ENCODE measurements at places on chromosomes 12 and 14.

DNA sequence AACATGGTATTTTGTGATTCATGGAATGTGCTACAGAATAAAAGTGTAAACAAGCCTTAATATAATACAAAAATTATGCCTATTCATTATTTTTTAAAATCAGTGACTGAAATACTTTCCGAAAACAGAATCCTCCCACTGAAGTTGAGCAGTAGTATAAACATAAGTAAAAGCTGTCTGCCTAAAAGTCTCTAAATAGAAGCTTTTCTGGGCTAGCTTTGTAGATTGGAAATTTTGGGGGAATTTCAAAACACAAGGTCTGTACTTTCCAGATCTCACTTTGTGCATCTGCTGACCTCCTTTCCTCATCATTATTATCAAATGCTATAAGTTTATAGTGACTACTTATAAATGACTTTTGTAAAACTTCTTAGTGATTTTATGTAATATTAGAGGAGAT is 80.4 kb upstream of the TRHDE start:
- no peak for DNase-seq

DNA sequence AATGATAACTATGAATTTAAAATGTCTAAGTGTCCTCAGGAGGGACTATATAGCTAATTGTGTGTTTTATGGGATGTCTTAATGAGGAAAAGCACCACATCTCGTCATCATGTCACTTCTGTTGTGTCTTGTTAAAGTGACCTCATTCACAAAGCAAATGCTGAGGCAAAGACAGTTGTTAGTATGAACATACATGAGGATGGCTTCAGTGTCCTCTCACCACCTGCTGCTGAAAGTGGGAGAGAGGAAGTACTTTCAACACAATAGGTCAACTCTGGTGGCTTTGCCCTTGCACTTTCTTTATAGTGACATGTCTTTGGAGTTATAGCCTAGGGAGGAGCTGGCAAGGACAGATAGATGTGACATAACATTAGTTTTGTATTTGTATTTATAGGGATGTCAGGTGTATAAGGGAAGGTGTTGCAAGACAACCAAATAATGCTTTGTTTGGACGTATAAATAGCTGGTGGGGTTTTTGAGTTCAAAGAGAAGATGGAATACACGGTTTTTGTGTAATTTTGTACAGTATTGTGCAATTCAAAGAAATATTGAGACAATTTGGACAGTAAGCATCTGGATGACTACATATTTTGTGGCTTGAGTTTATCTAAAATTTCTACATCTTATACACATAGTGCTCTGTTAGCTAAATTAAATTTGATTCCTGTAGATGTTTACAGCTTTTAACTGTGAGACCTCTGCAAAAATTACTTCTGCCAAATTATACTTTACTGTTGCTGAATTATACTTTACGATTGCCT is 131.7 kb upstream of the ATP2B1 start:
- DNase-seq, result no peak

DNA sequence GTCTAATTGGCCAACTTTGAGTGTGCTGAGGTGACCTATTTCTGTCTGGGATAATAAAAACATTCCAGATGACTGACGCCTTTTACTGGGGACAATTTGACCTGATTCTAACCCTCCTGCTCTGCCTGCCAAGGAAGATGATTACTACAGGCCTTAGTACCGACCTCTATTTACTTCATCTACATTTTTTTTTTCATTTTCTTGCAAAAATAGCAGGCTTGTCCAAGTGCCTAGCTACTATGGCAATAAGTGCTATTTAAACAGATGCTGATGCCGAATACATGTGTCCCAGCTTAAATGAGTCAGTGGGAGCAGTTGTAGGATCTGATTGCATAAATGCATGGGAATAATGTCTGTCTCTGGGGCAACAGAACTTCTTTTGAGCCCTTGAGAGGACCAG is 254.3 kb downstream of the RGS6 start:
- no peak for DNase-seq

DNA sequence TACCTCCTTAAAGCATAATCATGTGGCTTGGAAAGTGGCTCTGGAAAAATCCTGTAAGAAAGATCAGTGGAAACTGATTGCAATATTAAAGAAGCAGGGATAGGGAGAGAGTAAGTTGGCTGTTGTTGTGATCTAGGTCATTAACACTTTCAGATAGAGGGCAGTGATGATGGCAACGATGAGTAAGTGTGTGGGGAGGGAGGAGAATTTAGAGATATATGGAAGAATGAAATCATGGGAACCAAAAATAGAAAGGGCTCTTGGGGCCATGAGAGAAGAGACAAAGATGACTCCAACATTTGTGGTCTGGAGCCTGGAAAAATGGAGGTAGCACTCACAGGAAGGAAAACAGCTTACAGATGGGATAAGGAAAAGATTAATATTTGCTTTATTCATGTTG is 23.3 kb downstream of the SNRPF start:
- no peak for DNase-seq

DNA sequence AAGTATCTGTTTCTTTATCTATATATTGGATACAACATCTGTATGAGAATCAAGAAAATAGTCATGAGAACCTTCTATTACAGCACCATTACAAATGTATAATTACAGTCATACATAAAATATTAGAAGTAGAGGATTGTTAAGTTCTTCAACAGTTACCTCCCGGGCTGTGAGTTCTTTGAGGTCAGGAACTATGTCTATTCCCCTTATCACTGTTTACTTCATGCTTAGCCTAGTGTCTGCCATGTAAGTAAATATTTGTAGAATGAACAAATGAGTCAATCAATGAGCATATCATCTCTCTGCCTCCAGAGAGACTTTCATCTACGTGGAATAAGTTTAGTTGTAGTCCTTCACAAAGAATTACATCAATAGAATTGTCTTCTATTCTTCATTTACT is 47.2 kb downstream of the PUS7L start:
- DNase-seq, result no peak

- no peak for DNase-seq
These were observed 572.8 kb upstream of the USP15 start for GRCh38 chr12:61687407-61687806.

DNA sequence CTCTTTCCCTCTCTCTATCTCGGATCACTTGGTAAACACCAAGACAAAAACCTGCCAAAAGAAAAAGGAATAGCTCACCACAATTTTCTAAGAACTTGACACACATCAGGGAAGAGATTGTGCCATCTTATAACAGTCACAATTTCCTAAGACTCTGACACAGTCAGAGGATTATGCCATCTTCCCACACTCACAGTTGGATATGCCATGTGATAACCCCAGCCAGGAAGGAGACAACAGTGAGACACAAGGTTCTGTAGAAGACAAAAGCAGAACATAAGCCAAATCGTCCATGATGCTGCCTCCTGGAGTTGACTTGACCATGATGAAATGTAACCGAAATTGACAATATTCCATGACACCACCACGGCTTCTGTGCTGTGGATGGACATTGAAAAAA is 2.8 kb upstream of the CLEC9A start:
- peak; percentile 91 for DNase-seq

DNA sequence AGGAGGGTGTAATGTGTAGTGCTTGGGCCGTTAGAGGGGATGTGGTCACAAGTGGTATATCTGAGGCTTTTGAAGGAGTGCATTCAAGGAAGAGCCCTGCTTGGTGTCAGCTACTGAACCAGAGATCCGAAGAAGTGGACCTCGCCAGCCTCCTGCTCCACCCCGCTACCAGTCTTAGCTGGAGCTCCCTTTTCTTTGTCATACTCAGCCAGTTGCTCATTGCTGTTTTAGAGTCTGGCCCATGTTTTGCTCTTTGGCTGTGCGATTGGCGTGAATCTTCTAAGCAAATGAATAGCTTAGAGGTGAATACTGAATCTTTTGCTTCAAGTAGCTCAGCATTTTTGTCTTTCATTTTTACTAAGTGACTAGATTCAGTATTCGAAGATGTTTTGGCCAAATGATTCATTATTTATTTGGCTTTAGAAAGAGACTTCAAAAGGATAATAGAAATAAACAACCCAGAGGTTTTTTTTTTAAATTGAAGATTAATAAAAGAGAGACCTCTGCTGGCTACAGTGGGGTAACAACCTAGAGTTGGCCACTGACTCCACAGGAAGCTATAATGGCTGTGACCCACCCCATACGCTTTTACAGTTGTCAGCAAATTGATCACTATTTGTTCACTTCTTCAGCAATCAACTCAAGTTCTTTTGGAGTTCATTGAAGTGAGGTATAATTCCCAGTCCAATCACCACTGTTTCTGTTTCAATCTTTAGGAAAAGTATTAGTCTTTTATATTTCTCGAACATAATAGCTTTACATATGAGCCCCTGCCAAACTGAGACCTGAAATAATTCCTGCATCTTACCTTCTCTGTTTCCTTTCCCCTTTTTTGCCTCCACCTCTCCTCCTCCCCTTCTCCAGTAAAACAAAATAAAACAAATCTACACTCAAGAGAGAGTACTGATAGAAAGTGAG is 19.9 kb downstream of the CDKN1B start:
- DNase-seq, result no peak

DNA sequence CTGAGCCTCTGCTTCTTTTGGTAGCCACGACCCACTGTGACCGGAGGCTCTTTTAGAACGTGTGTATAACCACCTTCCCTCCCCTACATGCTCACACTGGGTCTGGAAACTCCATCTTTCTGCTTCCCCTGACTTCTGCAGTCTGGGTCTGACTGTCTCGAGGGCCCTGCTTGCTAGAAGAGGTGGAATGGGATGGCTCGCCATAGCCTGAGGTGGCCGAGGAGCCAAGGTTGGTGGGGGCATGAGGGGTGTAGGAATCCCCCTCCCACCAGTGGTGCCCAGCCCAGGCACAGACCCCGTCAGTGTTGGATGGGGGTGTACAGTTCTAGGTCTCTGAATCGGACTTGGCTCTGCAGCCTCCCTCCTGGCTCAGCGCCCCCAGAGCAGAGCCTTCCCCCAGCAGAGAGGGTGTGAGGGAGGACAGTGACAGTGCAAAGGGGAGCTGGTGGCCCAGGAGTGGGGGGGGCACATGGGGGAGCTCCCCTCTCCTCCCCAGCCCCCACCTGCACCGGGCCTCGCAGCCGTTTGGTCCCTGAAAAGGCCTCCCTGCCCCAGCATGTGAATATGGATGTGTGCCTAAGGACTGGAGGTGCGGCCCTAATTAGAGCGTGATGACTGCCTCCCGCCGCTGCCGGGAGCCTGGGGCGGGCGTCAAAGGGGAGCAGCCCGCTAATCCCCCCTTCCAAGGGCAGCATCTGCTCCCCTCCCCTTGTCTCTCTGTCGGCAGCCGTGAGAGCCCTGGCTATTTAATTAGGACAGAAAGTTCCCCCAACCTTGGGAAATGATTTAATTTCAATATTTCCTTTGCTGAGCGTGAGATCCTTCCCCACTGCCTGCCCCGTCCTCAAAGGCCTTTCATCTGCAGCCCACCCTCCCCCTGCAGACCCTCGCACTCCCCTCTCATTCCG is 196.2 kb upstream of the C14orf180 start:
- no peak for DNase-seq

DNA sequence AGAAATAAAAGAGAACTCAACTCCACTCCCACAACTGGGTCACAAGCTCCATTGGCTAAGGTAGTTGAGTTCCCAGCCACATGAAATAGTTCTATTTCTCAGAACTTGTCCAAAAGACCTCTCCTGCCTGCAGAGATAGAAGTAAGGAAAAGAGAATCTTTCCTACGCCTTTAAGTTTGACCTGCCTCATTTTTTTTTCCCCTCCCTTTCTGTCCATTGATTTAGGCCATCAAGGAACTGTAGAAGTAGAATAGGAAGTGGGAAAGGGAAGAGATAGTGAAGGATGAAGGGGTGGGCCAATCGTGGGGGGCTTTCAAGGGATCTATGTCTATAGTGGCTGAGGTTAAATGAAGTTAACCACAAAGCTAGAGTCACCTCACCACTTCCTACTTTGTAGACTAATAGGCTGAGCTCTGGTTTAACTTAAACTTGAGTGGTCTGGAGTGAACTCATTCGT is 13.9 kb upstream of the NUDT4 start:
- DNase-seq, result no peak

- no peak for DNase-seq
These were observed 4.3 kb upstream of the GZMH start for GRCh38 chr14:24613747-24614146.

- DNase-seq, result no peak
These were observed 8.0 kb upstream of the LGMN start for GRCh38 chr14:92756446-92756845.

DNA sequence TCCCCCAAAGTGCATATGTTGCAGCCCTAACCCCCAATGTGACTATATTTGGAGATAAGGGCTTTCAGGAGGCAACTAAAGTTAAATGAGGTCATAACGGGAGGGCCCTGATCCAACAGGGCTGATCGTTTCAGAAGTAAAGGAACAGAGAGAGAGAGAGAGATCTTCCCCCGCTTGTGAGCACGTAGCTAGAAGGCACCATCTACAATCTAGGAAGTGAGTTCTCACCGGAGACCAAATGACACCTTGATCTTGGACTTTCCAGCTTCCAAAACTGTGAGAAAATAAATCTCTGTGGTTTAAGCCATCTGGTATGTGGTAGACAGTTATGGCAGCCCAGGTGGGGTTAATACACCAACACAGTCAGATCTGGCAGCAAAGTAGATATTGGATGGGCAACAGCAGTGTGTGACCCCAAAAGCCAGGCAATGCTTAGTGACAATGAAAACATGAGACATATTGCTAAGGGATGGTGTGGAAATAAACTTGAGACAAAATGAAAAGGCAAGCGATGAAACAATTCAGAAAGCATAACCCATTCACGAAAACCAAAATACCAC is 147.2 kb upstream of the GSC start:
- no peak for DNase-seq

GRCh38 chr12:4273652-4274395 is at the start of gene CCND2:
Gene CCND2, plus strand, starts transcription at chr12:4273762. Its CDS starts 279 bp downstream, at chr12:4274041.
- DNase-seq, result peak; percentile 93

- DNase-seq, result no peak
These were observed 3.9 kb downstream of the ANO4 start for GRCh38 chr12:100798286-100799160.

DNA sequence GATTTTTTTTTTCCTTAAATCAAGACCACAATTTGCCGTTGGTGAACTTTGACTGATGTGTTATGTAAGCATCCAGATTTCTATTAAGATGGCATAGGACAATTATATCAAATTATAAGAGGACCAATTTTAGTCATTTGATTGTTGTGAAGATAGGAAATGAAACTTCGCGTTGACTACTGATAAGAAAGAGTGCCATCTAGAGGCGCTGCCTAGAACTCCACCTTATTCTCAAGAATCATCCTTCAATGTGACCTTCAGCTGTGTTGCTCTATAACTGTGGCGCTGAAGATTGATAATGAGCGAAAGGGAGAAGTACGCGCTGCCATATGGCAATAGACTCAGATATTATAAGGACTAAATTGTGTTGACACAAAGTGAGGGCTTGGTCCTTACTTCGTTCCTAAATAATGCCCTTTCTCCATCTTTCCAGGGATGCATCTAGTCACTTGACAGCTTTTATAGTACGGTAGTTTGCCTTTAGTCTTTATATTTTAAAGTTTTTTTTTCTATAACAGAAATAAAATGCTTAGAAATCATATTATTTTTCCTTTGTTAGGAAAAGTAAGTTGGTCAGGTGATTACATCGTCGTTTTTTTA is 350.8 kb upstream of the STXBP6 start:
- DNase-seq, result no peak

GRCh38 chr12:16012117-16012516 is 101.0 kb downstream of the DERA start:
- no peak for DNase-seq
